ENCODE measurements at places on chromosomes 7 and 10.

- peak; percentile 40 for DNase-seq
These were observed 69.2 kb upstream of the INSIG1 start for GRCh38 chr7:155228459-155228845.

- no peak for DNase-seq
These were observed 503.9 kb downstream of the SUGCT start for GRCh38 chr7:40638545-40639320.

GRCh38 chr7:16129431-16130110 is 291.8 kb downstream of the CRPPA start:
- DNase-seq, result peak; percentile 56

- no peak for DNase-seq
These were observed 99.6 kb downstream of the STRA8 start for GRCh38 chr7:135333200-135333599.

DNA sequence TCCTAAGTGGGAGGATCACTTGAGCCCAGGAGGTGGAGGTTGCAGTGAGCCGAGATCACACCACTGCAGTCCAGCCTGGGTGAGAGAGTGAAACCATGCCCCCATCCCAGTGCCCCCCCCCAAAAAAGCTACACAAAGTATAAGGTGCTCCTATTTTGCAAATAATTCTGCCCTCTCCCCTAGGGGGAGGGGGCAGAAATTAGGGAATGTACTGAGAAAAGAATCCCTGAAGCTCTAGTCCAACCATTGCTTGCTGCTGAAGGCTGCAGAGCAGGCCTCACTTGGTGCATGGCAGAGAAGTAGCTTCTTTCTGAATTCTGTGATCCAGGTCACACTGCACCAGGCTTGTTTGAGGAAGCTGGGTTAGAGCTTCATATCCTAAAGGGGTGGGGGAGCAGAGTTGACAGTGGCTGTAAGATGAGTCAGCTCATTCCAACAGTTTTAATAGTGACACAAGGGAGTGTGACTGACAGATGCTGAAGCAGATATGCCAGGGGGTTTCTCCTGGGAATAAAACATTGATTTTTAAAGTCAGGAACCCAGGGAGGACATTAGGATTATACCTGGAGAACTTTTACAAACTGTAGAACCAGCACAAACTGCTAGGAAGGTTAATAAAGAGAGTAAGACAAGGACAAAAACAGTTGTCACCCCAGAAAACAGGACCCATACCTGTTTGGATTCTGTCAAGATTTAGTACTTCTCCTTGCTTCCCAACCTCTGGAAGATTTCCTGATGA is 32.8 kb upstream of the STRIP2 start:
- DNase-seq, result peak; percentile 25

GRCh38 chr10:103598654-103599115 is 105.2 kb downstream of the NEURL1 start:
- DNase-seq, result peak; percentile 88

GRCh38 chr7:1922071-1922869 is 252.2 kb downstream of the ELFN1 start:
- peak; percentile 76 for DNase-seq

GRCh38 chr10:70761031-70761601 is 24.1 kb downstream of the TBATA start:
- no peak for DNase-seq

DNA sequence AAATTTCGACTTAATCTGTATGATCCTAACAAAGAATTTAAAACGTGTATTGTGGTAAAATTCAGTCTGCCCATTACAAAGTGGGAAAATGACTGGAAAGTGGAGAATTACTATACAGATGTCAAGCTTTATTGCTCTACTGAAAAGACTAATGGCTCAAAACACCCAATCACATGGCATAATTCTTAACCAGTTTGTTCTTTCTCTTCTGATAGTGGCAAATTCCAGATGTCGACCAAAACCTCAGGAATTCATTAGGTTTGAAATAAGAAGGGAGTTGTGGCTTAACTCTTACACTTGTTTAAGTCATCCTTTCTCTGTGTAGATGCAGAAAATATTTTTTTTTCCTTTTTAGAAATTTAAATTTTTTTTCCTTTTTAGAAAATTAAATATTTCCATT is 1254.9 kb upstream of the LRRN3 start:
- no peak for DNase-seq

- no peak for DNase-seq
These were observed 27.3 kb downstream of the FAM20C start for GRCh38 chr7:219581-220150.

DNA sequence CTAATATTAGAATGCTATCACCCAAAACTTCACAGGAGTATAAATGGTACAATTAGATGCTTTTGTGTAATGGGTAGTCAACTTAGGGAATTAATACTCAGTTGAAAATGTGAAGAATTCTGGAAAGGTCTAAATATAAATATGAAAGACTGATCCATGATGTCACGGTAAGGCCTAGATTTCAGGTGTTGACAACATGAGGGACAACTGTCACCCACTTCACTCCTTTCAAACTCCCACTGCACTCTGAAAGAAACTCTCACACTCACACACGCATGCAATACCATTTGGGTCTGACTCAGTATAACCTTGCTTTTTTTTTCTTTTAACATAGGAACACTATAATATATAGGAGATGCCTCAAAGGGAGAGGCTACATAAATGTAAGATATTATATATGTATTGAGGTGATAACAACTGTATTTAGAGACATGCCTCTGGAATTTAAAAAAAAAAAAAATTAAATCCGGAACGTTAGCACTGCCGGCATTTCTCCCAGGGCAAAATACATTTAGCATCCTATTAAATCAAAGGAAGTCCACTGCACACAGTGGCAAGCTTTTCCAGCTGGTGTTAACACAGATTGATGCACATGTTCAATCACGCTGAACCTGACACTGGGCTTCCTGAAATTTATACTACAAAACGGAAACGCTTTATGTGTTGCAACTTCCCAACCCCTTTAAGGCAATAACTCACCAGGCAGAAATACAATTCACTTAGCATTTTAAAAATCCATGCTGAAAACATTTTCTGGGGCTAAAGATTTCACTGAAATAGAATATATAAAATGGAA is 74.9 kb downstream of the RSU1 start:
- no peak for DNase-seq

GRCh38 chr10:67612577-67613537 is 83.1 kb downstream of the CTNNA3 start:
- no peak for DNase-seq

DNA sequence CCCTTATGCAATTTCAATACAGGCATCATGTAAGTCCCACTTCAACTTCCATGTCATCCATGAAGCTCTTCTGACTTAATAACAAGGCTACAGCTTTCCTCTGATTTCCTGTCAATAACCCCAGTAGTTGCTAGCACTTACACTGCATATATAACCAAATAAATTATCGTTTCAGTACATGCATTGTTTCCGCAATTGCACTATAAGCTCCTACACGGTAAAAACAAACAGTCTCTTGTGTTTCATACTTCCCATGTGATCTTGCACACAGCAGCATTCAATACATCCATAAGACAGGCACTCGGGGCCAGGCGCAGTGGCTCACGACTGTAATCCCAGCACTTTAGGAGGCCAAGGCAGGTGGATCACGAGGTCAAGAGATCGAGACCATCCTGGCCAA is 41.4 kb downstream of the FBXW4 start:
- DNase-seq, result no peak

DNA sequence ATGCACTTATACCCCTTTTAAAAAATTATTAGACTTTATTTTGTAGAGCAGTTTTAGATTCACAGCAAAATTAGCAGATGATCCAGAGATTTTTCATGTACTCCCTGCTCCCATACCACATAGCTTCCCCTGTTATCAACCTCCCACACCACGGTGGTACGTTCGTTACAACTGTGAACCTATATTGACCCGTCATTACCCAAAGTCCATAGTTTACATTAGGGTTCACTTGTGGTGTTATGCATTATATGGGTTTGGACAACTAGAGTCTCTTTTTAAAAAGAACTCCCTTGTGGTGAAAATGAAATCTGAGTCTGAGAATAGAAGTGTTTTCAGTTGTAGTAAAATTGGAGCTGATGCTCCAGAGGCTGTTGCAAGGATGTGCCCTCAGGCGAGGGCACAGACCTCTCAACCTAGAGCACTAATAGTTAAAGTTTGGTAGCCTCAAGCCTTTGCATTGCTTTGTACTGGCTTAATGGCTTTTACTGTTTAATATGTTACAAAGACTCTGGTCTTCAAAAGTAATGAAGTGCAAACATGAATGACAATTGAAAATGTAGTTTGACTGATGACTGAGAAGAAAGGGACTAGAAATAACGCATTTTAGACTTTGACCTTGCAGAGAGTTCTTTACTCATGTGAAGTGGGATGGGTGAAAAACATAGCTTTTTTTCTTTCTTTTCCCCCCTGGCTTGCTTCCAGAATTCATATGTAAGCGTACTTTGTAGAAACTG is 30.6 kb upstream of the CSTF2T start:
- no peak for DNase-seq

GRCh38 chr7:39621261-39621660 is 2.1 kb upstream of the RALA start:
- DNase-seq, result peak; percentile 70

GRCh38 chr7:117143580-117143979 is 179.3 kb downstream of the WNT2 start:
- no peak for DNase-seq

DNA sequence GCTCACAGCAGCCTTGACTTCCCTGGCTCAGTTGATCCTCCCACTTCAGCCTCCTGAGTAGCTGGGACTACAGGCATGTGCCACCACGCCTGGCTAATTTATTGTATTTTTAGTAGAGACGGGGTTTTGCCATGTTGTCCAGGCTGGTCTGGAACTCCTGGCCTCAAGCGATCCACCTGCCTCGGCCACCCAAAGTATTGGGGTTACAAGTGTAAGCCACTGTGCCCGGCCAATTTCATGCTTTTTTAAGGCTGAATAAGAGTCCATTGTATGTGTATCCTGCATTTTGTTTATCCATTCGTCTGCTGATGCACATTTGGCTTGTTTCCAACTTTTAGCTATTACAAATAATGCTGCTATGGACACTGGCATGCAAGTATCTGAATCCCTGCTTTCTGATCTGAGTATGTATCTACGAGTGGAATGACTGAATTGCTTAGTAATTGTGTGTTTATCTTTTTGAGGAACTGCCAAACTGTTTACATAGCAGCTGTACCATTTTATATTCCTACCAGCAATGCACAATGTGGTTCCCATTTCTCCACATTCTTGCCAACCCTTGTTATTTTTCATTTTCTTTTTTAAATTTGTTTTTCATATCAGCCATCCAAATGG is 37.3 kb upstream of the TPST1 start:
- DNase-seq, result peak; percentile 20

DNA sequence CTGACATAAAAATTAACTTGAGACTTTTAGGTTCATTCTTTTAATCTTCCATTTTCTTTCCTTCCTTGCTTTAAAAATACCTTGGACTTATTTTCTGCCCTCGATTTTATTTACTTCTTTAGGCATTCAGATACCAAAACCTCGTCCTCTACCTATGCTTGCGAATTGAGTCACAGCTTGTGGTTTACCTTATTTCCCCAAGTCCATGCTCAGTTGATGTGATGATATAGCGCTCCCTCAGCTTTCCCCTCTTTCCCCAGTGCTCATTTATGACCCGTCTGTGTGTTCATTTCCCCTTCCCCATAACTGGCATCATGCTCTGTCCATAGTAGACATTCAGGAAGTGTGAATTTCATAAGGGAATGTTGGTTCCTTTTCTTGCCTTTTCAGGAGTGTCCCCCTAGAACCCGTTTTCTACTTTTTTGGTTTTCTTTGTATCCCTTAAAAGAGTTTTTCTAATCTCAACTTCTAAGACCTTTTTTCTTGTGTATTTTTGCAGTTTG is 19.1 kb upstream of the PRKRIP1 start:
- DNase-seq, result no peak

GRCh38 chr7:44652535-44652934 is 46.1 kb downstream of the OGDH start:
- DNase-seq, result no peak

- DNase-seq, result no peak
These were observed 160.5 kb downstream of the NRF1 start for GRCh38 chr7:129771928-129772479.

- no peak for DNase-seq
These were observed 768.1 kb downstream of the NRG3 start for GRCh38 chr10:82643076-82643475.

- DNase-seq, result peak; percentile 52
These were observed 40.0 kb upstream of the PAPSS2 start for GRCh38 chr10:87619705-87620104.

DNA sequence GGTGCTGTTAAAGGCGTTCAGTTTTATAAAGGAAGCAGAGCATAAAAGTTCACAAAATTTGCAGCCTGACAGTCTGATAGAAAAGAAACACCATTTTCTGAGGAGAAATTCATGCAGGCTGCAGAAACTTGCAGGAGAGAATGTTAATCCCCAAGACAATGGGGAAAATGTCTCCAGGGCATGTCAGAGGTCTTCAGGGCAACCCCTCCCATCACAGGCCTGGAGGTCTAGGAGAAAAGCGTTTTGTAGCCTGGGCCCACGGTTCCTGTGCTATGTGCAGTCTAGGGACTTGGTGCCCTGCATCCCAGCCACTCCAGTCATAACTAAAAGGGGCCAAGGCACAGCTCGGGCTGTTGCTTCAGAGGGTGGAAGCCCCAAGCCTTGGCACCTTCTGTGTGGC is 68.4 kb upstream of the GJD4 start:
- no peak for DNase-seq

DNA sequence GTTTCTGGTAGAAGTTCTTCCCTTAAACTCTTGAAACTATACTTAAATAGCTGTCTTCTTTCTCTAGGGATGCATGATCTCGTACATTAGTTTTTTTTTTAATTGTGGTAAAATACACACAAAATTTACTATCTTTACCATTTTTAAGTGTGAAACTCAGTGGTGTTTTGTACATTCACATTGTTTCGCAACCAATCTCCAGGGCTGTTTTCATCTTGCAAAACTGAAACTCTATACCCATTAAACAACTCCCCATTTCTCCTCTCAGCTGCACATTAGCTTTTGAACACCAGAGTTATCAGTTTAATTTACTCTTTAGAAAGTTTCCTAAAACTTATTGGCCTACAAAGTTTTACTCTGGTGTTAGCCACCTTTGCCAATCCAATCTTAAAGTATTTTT is 45.5 kb upstream of the PRKAR2B start:
- no peak for DNase-seq

- no peak for DNase-seq
These were observed 8.6 kb upstream of the RFC2 start for GRCh38 chr7:74262639-74263398.

DNA sequence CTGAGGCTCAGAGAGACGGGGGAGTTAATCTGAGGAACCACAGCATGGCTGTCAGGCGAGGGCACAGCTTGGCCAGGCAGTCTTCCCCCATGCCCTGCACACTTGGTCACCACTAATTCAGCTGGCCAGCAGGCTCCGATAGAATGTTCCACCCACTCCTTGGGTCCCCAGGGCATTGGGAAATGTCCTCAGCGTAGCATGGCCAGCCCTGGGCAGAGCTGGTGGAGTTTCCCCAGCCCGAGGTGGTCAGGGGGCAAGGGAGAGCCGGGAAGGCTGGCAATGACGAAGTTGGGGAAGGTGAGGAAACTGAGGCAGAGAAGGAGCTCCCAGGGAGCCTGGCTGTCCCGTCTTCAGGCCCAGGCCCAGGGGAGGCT is 12.1 kb upstream of the GRIFIN start:
- DNase-seq, result peak; percentile 73

All from AG20443 (cell line).